M059J (cell line): ENCODE measurements at places on chromosomes 5 and 9.

GRCh38 chr9:68426755-68427154, 70.3 kb downstream of the PGM5 start:
- no peak for DNase-seq

- peak; percentile 96 for DNase-seq
These were observed 123.1 kb downstream of the DROSHA start for GRCh38 chr5:31408814-31409213.

DNA sequence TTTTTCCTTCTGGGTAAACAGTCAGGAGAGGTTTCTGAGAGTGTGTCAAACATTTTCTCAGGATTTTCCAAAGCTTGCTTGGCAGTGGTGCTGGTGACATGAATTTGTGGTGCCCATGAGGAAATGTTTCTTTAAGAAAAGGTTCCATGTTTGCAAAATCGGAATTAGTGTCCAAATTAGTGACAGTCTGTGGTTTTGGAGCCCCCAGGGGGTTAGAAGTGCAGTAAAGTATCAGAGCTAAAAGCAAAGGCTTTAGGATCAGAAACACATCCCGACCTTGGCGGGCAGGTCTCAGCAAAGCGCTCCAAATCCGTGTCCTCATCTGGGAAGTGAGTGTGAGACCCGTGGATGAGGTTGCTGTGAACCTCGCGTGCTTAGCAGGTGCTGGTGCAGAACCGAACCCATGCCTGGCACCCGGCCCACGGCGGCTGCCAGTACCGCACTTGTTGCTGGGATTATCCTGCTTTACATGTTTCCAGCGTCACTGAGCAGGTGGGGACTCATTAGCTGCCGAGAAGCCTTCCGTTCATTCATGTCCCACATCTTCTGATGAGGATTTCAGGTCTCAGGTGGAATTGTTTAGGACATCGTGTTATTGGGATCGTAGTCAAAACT, 70.8 kb upstream of the COL5A1 start:
- no peak for DNase-seq

DNA sequence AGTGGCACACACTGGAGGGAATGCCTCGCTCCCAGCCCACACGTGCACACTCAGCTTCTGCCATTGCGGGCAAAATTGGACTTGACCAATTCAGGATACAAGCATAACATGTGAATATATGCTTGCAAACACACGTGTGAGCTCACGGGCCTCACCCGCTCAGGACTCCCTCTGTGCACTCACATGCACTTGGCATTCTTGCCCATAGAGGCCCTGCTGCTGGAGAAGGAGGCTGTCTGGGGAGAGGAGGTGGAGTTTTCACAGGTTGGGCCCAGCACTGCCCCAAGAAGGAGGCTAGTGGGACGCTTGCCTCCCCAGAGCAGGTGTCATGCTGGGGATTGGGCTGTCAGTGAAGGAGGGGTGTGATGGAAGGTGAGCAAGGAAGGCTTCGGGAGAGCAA, 1.7 kb downstream of the MYMK start:
- DNase-seq: no peak

DNA sequence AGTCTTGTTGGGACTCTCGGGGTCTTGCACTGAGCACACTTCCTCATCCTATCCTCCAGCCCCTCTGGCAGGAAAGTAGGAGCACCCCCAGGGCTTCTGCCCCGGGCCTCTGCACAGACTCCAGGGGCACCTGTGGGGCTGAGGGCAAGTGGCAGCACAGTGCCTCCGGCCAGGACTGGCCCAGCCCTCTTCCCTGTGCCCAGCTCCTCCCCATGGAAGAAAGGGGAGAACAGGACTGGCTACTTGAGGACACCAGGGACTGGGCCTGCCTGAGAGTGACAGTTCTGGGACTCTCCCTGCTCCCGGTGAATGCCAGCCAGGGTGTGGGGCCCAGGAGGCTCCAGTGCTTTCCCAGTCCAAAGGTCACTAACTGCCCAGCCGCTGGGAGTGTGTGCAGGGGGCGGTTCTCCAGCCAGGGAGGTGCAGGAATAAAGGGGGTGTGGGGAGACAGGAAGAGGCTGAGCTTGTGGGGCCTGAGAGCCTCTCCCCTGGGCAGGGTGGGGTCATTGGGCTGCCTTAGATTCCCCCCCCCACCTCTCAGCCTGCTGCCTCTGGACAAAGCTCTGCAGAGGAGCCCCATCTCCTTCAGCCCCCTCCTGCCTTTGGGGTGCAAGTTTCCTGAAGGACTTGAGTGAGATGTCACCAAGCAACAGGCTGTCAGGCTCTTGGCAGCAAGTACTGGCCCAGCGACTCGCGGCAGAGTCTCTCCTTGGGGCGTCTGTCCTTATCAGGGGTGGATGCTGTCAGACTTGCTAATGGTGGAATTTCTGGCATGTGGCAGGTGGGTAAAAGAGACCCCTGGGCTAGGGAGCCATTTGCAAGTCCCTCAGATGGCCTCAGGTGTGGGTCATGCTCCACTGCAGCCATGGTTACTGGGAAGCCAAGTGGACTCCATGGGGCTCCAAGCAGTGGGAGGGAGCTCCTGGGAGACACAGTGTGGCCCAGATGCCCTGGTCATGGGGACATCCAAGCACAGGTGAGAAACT, 19.1 kb upstream of the JADE2 start:
- DNase-seq: peak; percentile 89

GRCh38 chr5:124328201-124328600, 418.2 kb downstream of the ZNF608 start:
- no peak for DNase-seq

DNA sequence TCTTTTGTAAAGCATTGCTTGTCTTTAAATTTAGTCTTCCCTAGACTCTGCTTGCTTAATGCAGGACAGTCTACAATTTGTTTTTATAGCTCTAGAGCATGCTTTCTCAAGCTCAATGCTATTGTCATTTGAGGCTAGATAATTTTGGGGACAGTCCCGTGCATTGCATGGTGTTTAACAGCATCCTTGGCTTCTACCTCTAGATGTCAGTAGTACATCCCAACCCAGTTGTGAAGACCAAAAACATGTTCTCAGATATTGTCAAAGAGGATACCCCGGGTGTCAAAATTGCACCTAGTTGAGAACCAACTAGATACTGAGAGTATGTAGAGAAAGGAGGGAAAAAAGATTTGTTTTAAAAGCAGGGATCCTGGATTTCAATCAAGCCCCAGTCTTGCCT, 277.5 kb downstream of the CEMIP2 start:
- peak; percentile 15 for DNase-seq

DNA sequence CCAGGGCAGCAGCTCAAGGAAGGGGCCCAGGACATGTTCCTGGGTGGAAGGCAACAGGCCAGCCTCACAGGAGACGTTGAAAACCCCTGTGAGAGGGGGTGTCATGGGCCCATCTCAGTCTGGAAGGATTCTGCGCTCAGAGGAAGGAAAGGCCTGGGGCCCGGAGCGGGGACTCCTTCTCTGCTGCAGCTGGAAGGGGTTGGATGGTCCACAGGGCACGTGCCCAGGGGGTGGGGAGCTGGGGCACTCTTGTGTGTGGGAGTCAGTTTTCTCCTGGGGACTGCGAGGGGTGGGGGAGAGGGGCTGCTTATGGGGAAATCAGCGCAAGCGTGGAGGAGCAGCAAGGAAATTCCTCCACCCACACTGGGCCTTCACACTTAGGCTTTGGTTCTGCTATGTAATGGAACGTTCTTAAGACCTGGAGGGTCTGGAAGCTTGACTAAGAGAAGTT, 2.9 kb upstream of the LPCAT1 start:
- no peak for DNase-seq

- DNase-seq: no peak
These were observed 153.8 kb downstream of the CDH12 start for GRCh38 chr5:22699319-22699718.

DNA sequence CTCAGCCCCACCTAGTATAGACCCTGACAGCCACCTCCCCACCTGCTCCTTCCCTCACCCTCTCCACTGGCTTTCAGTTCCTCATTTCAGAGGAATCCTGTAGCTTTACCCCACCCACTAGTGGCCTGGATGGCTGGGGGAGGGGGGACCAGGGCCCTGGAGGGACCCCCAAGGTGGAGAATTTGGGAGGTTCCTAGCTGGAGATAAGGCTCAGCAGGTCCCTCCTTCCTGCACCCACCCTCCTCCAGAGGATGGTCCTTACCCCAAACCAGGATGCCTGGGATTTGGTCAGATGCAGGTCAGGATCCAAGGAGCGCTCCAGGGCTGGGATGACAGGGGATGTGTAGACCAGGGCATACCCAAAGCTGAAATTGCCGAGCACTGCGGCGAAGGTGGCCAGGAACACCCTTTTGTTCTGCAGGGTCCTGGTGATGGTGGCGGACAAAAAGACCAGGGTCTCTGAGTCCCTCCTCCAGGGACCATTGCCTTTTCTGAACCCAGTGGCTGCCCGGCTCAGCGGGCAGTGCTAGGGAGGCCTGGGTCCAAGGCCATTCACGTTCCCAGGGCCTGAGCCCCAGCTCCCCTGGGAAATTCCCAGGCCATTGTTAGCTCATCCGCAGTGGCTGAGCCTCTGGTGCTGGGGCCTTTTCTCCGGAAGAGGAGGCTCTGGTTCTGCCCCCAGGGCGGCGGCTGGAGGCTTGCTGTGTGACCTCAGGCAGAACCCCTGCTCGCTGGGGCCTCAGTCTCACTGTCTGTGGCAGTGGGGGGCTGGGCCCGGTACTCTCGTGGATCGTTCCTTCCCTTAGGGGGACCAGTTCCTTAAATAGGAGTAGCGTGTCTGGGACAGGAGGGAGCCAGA, 678 bp downstream of the SLC2A6 start:
- DNase-seq: peak; percentile 62

- no peak for DNase-seq
These were observed 50.4 kb upstream of the ZSWIM6 start for GRCh38 chr5:61281686-61282085.

DNA sequence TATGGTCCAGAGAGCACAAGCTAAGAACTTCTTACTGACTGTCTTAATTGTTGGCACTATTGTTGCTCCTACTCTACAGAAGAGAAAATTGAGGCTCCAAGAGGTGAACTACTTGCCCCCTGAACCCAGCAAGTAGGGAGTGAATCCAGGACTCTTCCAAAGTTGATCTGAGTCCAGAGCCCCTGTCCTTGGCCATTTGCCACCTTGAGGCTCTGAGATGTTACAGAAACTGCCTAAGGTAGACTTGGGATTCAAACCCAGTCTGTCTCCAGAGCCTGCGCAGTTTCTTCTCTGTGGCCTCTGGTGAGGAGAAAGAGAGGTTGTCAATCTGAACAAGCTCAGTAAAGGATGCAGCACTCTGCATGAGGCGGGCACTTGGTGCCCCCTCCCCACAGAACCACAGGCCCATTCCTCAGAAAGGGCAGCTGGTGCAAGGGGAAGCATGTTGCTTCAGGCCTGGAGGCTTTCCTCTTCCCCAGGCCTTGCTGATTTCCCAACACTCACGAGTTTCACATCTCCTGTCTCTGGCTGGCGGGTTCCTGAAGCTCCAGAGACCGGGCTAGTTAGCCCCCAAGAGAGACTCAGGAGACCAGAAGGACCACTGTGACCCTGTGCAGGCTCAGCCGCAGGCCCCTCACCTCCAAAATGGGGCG, 2.9 kb upstream of the LCP2 start:
- no peak for DNase-seq

- DNase-seq: no peak
These were observed 244.8 kb downstream of the SAXO1 start for GRCh38 chr9:18788256-18788655.

GRCh38 chr9:105500108-105500766, 52.4 kb downstream of the FSD1L start:
- no peak for DNase-seq

- DNase-seq: peak; percentile 96
These were observed 116.1 kb upstream of the TNC start for GRCh38 chr9:115234094-115234493.

GRCh38 chr9:75123696-75124095, 35.4 kb downstream of the OSTF1 start:
- no peak for DNase-seq

- no peak for DNase-seq
These were observed 3.3 kb upstream of the IRX1 start for GRCh38 chr5:3592298-3592697.

DNA sequence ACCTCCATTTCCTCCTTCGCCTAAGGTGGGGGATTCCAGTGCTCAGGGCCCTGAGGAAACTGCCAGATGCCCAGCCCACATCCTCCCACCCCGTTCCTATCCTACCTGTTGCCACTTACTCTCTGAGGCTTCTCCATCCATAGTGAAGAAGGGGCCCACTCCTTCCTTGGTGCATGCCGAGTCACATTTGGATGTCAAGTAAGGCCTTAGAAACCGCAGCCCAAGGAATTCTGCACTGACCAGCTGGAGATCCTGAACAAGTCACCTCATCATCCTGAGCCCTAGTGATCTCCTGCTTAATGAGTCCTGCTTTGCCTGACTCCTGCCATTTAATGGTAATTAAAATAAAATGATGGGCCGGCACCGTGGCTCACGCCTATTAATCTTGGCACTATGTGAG, 6.7 kb upstream of the TNIP1 start:
- no peak for DNase-seq

- DNase-seq: peak; percentile 55
These were observed 4.0 kb upstream of the RANBP3L start for GRCh38 chr5:36305571-36306326.

- peak; percentile 91 for DNase-seq
These were observed 74.5 kb downstream of the CDKN2A start for GRCh38 chr9:21919377-21920362.

- DNase-seq: no peak
These were observed 15.8 kb upstream of the KIF4B start for GRCh38 chr5:154997746-154998145.

- DNase-seq: no peak
These were observed 90.4 kb downstream of the UBE2R2 start for GRCh38 chr9:33907347-33907746.

GRCh38 chr9:96071815-96072124, 196.3 kb downstream of the ERCC6L2 start:
- no peak for DNase-seq

DNA sequence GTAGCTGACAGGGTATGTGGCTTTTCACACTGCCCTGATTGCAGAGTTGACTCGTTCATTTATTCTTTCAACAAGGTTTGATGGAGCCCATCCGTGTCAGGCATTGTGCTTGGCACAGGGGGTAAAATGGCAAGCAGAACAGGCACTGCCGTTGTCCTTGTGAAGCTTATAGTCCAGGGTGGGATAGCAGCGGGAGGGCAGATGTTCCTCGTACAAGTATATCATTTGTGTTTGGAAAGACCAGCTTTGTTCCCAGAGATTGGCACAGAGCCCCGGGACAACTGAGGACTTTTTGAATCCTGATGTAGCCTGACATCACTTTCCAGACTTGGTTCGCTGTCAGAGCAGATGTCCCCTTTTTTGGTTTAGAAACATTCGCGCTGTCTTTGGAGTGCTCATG, 50.9 kb downstream of the MVB12B start:
- DNase-seq: no peak

DNA sequence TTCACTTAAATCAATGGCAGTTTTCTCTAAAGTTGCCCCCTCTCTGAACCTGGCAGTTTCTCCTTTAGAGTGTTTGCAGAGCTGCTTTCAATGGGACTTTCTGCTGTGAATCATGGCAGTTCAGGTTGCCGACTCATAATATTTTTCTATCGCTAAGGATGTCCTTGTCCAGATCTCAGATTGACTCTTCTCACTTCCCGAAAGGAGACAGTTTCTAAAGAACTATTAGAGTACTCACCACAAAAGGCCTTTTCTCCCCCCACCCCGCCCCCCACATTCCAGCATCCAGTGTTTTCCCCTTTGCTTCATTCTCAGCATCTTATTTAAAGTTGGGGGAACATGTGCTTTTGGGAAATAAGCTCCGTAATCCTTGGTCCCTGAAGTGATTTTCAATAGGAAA, 443.5 kb upstream of the KLF4 start:
- peak; percentile 24 for DNase-seq
